ENCODE measurements at places on chromosomes 12 and 14.
A peak's percentile ranks its signal among the peaks of the same experiment; 100 is the strongest.

GRCh38 chr12:73159954-73160353 is 887.8 kb downstream of the TRHDE start:
- DNase-seq: no peak

- peak; percentile 70 for DNase-seq
Observed at GRCh38 chr12:102951841-102952240, 5.6 kb upstream of the ASCL1 start.

DNA sequence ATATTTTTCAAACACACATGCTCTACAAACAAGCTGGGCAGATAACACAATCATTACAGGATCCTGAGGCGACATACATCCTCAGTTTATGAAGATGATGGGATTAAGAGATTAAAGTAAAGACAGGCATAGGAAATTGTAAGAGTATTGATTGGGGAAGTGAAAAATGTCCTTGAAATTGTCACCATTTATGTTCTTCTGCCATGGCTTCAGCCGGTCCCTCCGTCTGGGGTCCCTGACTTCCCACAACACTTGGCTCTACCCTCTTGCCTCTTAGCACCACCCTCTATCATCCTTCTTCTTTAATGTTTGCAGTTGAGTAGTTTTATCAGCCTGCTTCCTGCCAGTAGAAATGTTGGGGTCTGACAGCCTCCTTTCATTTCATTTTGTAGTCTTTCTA is 244.4 kb downstream of the DAD1 start:
- no peak for DNase-seq

- DNase-seq: no peak
Observed at GRCh38 chr14:89409961-89410360, 7.1 kb downstream of the FOXN3 start.

GRCh38 chr12:128876559-128876958 is 23.3 kb downstream of the GLT1D1 start:
- no peak for DNase-seq

- DNase-seq: no peak
Observed at GRCh38 chr14:100841761-100842403, 16.0 kb downstream of the MEG3 start.

GRCh38 chr12:38838056-38838850 is 67.1 kb downstream of the CPNE8 start:
- DNase-seq: no peak

- DNase-seq: peak; percentile 19
Observed at GRCh38 chr12:93824514-93825500, 147.6 kb downstream of the CRADD start.

GRCh38 chr12:58915634-58916033 is 4.7 kb downstream of the LRIG3 start:
- no peak for DNase-seq

DNA sequence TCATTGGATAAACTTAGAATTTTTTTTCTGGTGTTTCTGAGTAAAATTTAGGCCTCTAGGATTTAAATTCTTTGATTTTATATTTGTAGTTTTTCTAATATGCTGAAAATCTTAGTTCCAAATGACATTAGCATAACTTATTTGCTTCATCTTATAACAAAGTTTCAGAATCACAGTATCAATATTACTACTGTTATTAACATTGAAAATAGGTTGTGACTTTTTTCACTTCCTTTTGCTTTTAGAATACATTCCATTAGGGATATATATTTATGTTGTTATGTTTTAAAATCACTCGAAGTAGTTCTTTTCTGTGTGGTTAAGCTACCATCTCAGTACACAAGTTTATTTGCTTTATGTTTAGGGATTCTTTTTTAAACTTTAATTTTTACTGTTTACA is 12.8 kb downstream of the RAB3IP start:
- no peak for DNase-seq

DNA sequence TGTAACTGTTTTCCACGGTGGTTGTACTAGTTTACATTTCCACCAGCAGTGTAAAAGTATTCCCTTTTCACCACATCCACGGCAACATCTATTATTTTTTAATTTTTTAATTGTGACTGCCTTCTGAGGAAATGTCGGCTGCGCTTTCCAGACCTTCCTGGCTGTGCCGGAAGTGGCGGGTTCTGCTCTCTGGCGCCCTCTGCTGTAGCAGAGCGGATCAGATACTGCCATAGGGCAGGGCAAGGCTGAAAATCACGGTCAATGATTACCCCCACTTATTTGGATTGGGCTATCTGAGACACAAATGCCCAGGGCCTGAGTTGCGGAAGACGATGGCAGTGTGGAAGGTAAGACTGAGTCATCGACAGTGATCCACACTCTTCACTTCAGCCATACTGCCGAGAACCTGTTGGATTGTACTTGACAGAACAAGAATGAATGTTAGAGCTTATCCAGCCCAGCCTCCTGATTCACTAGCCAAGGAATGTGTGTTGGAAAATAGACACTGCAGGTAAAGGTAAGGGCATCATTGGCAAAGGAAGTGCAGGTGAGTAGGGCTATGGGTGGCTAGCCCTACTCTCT is 124.2 kb downstream of the NTF3 start:
- no peak for DNase-seq

DNA sequence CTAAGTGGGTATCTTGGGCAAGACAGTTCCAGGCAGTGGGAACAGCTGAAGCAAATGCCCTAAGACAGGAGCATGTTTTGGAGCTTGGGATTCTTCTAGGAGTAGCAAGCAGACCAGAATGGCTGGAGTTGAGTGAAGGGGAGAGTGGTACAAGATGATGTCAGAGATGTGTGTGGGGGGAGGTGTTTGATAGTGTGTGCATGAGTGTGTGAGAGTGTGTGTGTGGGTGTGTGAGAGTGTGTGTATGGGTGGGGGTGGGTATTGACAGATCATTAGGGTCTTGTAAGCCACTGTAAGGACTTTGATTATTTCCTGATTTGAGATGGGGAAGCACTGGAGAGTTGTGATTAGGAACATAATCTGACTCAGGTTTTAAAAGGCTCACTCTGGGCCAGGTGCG is 78.4 kb downstream of the TTC8 start:
- no peak for DNase-seq

DNA sequence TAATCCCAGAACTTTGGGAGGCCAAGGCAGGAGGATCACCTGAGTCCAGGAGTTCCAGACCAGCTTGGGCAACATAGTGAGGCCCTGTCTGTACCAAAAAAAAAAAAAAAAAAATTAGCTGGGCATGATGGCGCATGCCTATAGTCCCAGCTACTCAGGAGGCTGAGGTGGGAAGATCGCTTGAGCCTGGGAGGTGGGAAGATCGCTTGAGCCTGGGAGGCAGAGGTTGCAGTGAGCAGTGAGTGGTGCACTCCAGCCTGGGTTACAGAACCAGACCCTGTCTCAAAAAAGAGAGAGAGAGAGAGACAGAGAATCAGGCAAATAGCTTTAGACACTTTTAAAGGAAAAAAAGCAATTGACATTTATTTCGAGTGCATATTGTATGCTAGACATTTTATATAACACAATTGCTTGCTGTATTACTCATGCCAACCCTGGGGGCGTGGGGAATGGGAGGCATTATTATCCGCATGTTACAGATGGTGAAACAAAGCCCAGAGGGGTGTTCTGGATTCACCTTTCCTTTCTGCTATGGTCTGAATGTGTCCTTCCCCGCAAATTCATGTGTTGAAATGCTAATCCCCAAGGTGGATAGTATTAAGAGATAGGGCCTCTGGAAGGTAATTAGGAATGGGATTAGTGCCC is 9.7 kb downstream of the POU6F1 start:
- DNase-seq: no peak

DNA sequence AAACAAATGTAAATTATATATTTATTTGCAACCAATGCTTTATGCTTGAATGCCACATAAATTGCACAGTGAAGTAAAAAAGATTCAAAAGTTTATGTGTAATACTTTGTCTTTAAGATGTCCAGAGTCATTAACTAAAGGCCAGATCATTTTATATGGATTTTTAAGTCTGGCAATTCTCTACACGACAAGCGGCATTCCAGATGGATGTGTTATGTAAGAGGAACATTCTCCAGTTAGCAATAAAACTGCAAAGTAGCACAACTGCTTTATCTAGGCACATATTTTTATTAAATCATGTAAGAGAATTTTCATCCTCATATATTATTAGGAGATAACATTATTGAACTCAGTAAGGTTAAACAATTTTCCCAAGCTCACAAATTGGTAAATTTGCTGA is 1717.7 kb upstream of the SEL1L start:
- no peak for DNase-seq

GRCh38 chr14:89578156-89578555 is 161.1 kb upstream of the FOXN3 start:
- DNase-seq: no peak

DNA sequence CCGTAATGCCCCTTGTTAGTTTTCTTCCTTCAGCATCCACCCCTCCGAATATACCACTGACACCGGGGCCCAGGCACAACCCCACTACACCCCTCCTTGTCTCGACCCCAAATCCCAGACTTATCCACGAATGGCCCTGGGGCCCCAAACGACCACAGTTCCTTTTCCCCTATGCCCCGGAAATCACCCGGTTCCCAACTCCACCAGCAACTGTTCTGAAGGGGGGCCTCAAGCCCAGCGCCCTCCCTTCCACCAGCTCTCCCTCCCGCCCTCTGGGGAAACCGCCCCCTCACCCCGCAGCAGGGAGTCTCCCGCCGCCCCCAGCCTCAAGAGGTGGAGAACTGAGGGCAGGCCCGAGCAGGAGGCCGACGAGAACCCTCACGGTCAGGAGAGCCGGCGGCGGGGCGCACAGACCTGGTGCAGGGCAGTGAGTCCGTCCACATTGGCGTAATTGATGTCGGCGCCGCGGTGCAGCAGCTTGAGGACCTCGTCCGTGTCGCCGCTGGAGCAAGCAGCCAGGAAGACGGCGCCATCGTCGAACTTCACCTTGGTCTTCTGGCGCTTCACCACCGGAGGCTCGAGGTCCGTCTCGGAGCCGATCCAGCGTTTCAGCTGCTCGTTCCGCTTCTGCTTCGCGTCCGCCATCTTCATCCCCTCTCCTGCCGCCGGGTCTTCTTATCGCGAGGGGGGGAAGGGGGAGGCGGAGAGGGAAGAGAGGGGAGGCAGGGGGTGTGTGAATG is 446 bp downstream of the PPP1R12A start:
- DNase-seq: peak; percentile 90

GRCh38 chr12:68358532-68359485 is 26.6 kb upstream of the MDM1 start:
- peak; percentile 64 for DNase-seq

- DNase-seq: peak; percentile 80
Observed at GRCh38 chr12:76029982-76030340, 1.6 kb downstream of the PHLDA1 start.

DNA sequence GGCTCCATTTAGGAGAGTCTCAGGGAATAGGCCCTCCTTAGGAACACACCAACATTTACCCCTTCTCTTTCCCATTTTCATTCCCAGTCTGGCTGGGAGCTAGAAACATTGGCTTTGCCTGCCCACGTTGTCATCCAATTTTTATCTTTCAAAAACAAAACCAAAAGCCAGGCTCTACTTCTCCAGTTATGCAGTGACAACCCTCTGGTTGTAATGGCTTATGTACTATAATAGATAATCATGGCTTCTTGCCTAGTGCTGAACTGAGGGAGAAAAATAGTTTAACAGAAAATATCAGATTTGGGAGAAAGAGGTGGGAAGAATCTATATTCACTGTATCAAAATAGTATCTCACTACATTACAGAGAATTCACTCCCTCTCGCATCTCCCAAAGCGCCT is 32.1 kb upstream of the IL22 start:
- DNase-seq: no peak

GRCh38 chr12:51216642-51217041 is 1.2 kb downstream of the POU6F1 start:
- no peak for DNase-seq

- no peak for DNase-seq
Observed at GRCh38 chr12:75633789-75634188, 122.4 kb upstream of the KRR1 start.

DNA sequence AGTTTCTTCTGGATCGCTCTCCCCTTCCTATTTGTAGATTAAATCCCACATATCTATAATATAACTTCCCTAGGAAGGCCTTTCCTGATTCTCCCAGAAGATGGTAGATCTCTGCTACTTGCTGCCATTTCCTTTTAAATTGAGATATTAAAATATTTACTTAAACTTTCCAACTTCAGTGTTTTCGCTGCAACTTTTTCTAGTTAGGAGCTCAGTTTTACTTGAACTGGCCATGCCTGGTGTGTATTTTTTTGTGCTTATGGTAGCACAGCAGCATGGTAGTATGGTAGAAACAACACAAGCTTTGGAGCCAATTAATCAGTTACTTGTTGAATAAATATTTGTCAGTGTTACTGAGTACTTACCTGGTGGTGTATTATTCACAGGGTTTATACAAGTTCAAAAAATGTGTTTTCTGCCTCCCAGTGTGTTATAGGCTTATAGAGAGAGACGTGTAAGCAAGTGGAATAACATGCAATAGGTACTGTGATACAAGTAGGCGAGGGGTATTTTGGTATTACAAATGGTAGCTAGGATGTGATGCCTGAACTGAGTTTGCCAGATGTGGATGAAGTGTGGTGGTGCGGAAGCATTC is 2.9 kb downstream of the POLR3B start:
- no peak for DNase-seq

GRCh38 chr12:102350070-102350469 is 130.3 kb downstream of the IGF1 start:
- no peak for DNase-seq

DNA sequence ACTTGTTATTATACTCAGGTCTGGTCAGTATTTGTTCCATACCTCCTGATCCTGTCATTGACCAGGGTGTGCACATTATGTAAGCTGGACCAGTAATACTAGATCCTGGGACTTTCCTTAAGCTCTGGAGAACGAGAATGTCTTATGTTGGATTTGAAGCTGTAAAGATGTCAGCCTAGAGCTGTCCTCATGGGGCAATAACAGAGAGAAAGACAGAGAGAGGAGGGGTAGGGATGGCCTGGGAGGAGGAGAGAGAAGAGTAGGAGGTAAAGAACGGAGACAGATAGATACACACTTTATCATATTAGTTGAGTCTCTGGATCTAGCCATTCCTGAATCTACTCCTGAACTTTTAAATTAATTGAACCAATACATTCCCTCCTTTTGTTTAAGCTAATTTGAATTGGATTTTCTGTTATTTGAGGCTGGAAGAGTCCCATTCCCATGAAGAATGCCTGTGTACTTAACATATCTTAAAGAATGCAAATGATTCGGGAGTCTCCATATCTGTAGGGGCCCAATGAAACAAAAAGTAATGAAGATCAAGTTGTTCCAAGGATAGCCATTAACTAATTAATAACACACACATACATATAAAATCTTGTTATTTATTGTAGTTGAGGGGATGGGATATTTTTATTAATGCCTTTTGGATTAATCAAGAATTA is 55.9 kb downstream of the PLEKHA5 start:
- no peak for DNase-seq

DNA sequence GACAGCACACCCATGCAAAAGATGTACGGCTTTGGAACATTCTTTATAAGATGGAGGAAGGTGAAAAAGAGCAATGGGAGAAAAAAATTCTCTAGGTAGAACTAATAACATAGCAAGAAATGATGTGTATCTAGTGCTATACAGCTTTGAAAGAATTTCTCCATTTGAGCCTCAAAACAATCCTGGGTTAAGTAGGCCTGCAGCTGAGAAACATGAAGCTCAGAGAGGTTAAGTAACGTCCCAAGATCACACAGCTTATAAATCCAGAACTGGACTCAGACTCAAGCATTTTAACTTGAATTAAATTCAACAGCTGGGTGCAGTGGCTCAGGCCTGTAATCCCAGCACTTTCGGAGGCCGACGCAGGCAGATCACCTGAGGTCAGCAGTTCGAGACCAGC is 32.9 kb downstream of the TTC7B start:
- no peak for DNase-seq
